ENCODE measurements at places on chromosomes 3 and 15. TPM values are rescaled to one million over a fixed set of nuclear protein-coding genes. Genes with fewer than 3 reads are reported as not detected.

- H3K36me3 ChIP-seq: no peaks in the 10 kb centered on the region
- H3K4me3 ChIP-seq: no peak overlapping the region
- H3K27me3 ChIP-seq: no peaks in the 10 kb centered on the region
- no peak overlapping the region for H3K27ac ChIP-seq
- no peak for DNase-seq
- H3K4me1 ChIP-seq: no peaks in the 10 kb centered on the region
Observed at GRCh38 chr3:135248213-135248612, 453.2 kb downstream of the EPHB1 start.

DNA sequence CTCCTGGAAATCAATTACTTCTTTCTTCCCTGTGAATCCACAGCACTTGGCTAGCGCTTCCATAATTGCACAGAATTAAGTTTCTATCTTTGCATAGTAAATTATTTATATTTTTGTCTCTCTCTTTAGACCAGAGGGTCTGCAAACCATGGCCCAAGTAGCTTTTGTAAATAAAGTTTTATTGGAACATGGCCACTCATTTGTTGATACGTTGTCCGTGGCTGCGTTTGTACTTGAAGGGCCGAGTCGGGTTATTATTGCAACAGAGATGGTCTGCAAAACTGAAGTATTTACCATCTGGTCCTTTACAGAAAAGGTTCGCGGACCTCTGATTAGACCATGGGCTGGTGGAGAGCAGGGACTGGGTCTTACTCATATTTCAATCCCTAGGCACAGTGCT lies 102.5 kb downstream of the RPLP1 start:
- DNase-seq: no peak
- no peak overlapping the region for H3K27ac ChIP-seq
- no peak overlapping the region for H3K4me3 ChIP-seq
- no peaks in the 10 kb centered on the region for H3K27me3 ChIP-seq
- H3K36me3 ChIP-seq: no peaks in the 10 kb centered on the region
- peaks cover 44% of the 10 kb centered on the region for H3K4me1 ChIP-seq

Gene ANKDD1A
- total RNA-seq: 1.3 TPM

GRCh38 chr3:25532431-25533162 lies 104.5 kb downstream of the RARB start:
- no peaks in the 10 kb centered on the region for H3K36me3 ChIP-seq
- no peak for DNase-seq
- H3K27me3 ChIP-seq: no peaks in the 10 kb centered on the region
- no peak overlapping the region for H3K4me3 ChIP-seq
- H3K4me1 ChIP-seq: peaks cover 17% of the 10 kb centered on the region
- H3K27ac ChIP-seq: no peak overlapping the region

Gene CYP8B1
- not detected for total RNA-seq

Gene MYRIP
- total RNA-seq: 0.59 TPM

DNA sequence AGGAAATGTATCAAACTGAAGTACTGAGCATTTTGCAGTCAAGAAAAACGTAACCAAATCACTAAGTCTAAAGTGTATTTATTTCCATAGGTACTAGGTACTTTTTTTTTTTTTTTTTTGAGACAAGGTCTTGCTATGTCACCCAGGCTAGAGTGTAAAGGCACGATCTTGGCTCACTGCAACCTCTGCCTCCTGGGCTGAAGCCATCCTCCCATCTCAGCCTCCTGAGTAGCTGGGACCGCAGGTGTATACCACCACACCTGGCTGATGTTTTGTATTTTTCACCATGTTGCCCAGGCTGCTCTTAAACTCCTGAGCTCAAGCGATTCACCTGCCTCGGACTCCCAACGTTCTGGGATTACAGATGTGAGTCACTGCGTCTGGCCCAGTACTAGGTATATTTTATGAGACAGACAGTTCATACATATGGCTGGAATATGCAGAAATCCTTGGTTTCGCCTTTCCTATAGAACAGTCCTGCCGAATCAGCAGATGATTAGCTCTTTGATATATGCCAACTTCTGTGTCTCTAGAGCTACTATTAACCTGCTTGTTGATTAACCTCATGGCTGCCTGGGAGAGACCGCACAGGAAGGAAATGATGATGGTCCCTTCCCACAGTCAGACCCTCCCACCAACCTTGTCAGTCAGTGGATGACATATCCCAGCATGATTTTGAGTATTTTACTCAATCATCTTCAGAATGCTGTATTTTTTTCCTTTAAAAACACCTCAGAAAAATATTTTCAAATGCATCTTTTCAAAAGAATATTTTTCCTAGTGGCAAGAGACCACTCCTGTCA lies 32.3 kb downstream of the TMOD3 start:
- H3K27me3 ChIP-seq: no peaks in the 10 kb centered on the region
- DNase-seq: no peak
- no peak overlapping the region for H3K27ac ChIP-seq
- H3K36me3 ChIP-seq: no peaks in the 10 kb centered on the region
- no peaks in the 10 kb centered on the region for H3K4me1 ChIP-seq
- no peak overlapping the region for H3K4me3 ChIP-seq

GRCh38 chr3:85758442-85758841 lies 799.7 kb downstream of the CADM2 start:
- no peak overlapping the region for H3K4me3 ChIP-seq
- no peaks in the 10 kb centered on the region for H3K36me3 ChIP-seq
- H3K4me1 ChIP-seq: no peaks in the 10 kb centered on the region
- H3K27ac ChIP-seq: no peak overlapping the region
- H3K27me3 ChIP-seq: no peaks in the 10 kb centered on the region

Gene NGLY1
- total RNA-seq: 27.1 TPM

GRCh38 chr15:75801859-75802593 lies 41.2 kb upstream of the UBE2Q2 start:
- H3K27me3 ChIP-seq: no peaks in the 10 kb centered on the region
- H3K27ac ChIP-seq: no peak overlapping the region

DNA sequence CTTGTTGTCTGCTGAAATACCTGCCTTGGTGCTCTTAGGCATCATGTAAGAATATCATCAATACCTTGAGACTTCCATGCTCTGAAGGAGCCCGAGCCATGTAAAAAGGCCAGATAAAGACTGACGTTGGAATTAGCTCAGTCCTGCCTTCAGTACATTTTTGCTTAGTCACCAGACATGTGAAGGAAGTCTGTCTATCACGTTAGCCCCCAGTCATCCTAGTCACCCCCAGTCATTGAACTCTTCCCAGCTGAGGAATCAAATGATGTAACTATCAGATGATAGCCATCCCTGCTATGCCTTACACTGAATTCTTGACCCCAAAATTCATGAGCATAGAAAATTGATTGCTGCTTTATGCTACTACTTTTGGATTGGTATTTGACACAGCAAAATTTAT lies 351.2 kb upstream of the SGO1 start:
- no peak for DNase-seq
- H3K27me3 ChIP-seq: no peaks in the 10 kb centered on the region
- no peaks in the 10 kb centered on the region for H3K4me1 ChIP-seq
- H3K36me3 ChIP-seq: no peaks in the 10 kb centered on the region

Gene CELSR3
- total RNA-seq: 35.4 TPM

- peak overlapping the region; percentile 71 for H3K4me3 ChIP-seq
- H3K4me1 ChIP-seq: peaks cover 9% of the 10 kb centered on the region
- H3K27ac ChIP-seq: peak overlapping the region; percentile 94
- peak; percentile 25 for DNase-seq
- H3K27me3 ChIP-seq: no peaks in the 10 kb centered on the region
- no peaks in the 10 kb centered on the region for H3K36me3 ChIP-seq
Observed at GRCh38 chr15:98866511-98866910, 141.1 kb downstream of the PGPEP1L start.

DNA sequence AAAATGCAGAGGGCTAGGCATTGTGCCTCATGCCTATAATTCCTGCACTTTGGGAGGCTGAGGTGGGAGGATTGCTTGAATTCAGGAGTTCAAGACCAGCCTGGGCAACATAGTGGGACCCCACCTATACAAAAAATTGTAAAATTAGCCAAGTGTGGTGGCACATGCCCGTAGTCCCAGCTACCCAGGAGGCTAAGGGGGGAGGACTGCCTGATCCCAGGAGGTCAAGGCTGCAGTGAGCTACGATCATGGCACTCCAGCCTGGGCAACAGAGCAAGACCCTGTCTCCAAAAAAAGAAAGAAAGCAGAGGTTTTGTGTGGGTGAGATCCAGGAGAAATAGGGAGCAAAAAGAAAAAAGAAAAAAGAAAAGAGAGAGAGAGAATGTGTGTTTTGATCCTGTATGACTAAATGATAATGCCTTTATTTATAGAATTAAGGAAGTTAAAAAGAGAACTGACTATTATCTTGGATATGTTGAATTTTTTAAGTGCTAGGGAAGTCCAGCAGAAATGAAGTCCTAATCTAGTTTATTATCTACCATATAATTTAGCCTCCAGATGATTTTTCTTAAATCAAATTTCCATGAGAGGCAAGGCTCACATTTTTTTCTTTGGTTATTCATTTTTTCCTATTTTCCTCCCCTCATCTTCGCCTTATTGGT lies 4.8 kb downstream of the TTBK2 start:
- H3K27me3 ChIP-seq: no peaks in the 10 kb centered on the region
- H3K4me1 ChIP-seq: no peaks in the 10 kb centered on the region
- no peak overlapping the region for H3K27ac ChIP-seq
- H3K4me3 ChIP-seq: no peak overlapping the region

Gene AGTR1
- total RNA-seq: not detected

DNA sequence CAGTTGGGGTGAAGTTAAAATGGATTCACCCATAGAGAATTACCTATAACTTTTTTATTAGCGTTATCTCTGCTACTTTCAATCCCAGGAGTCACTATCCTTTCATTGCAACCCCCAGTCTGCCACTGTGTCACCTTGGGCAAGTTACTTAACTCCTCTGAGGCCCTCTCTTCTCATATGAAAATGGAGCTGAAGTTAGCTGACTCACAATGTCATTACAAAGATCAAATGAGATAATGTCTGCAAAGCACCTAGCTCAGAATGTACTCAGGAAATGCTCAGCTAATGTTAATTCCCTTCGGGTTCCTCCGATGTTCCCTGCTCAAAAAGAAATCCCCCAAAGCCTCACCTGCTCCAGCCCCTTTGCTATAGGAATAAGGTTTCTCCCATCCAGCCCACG lies 50.0 kb downstream of the TRIM42 start:
- no peaks in the 10 kb centered on the region for H3K36me3 ChIP-seq
- H3K27me3 ChIP-seq: no peaks in the 10 kb centered on the region
- H3K4me3 ChIP-seq: no peak overlapping the region
- no peak for DNase-seq

Gene BFSP2
- not detected for total RNA-seq

DNA sequence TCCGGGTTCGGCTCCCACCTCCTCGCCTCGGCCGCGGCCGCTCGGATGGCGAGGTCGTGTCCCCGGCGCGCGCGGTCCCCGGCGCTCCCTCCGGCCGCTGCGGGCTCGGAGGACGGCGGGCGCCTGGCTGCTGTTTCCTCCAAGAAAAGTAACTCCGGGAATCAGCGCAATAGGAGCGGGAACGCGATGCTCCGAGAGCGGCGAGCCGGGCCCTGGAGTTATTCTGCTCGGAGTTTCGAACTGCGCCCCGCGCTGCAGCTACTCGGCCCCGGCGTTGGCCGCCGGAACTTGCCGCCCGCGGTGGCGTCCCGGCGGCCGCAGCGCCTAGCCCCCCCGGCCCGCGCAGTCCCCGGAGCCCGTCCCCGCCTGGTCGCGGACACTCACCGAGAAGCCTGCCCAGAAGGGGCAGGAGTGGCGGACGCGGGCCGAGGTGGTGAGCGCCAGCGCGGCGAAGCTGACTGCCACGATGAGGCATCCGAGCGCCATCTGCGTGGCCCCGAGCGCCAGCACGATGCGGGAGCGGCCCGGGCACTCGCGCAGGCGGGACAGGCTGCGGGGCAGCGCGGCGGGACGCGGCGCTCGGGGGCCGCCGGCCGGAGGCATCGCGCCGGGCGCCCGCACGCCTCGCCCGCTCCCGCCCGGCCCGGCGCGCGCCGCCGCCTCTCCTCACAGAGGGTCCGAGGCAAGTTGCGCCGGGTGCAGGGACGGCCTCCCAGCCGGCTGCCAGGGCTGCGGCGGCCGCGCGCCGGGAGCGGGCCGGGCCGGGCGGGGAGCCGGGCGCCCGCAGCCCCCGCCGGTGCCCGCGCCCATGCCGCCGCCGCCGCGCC lies 251.9 kb downstream of the TJP1 start:
- peaks cover 17% of the 10 kb centered on the region for H3K4me1 ChIP-seq
- H3K36me3 ChIP-seq: no peaks in the 10 kb centered on the region
- peak overlapping the region; percentile 37 for H3K4me3 ChIP-seq

Gene PRRT3
- 1.1 TPM for total RNA-seq

DNA sequence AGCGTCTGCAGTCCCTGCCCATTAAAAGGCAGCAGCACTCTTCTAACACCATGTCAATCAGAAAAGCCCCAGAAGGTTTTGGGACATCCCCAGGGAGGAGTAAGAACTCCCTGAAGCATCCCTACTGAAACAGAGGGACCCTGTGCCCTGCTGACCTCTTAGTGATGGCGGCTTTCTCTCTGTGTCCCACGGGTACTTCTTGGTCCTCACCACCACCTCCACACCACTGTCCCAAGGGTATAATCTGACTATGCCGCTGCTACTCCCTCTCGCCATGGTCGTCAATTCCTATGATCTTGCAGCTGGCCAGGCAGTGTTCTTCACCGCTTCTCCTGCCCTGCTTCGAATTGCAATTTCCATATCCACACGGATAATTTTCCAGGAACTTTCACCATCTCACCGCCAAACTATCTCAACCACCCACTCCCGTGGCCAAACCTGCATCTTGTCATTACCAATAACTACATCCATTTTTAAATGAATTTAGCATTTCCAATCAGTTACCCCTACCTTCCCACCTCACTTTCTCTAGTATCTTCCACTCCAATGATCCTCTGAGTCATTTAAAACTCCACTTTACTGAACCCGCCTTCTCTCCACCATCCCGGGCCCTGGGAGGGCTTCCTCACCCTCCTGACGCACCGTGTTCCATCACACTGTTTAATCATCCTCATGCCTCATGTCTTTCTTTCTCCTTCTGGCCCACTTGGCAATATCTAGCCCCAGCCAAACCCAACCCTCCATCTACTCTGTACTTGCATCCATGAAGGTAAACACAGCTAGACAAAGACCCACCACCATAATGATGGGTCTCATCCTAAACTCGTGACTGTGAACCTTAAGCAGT lies 23.7 kb downstream of the PRR23E start:
- H3K4me3 ChIP-seq: no peak overlapping the region
- no peaks in the 10 kb centered on the region for H3K4me1 ChIP-seq
- H3K36me3 ChIP-seq: no peaks in the 10 kb centered on the region
- no peaks in the 10 kb centered on the region for H3K27me3 ChIP-seq
- H3K27ac ChIP-seq: no peak overlapping the region
- DNase-seq: no peak

DNA sequence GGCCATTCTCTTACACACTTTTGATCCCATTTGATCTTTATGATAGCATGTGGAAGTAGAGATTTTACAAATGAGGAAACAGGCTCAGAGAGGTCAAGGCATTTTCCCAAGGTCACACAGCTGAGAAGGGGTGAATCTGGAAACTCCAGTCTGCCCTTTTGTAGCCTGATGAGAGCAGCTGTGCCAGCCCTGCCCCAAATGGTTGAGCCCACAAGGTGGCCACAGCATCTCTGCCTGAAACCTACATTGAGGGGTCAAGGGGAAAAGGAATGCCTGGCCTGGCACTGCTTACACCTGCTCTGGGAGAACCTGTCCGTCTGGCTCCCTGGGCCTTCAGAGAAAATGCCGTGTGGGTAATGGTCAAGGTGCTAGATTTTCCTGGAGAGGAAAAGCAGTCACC lies 200.2 kb upstream of the LINGO1 start:
- no peaks in the 10 kb centered on the region for H3K4me1 ChIP-seq
- DNase-seq: peak; percentile 8
- no peak overlapping the region for H3K4me3 ChIP-seq
- no peak overlapping the region for H3K27ac ChIP-seq
- no peaks in the 10 kb centered on the region for H3K36me3 ChIP-seq
